Activated CD4-positive, alpha-beta T cell treated with anti-CD3 and anti-CD28 coated beads, Interleukin-2, amount 10 ng/mL, durations not matched to agents 24 days and 14 days (primary cell): ENCODE measurements at places on chromosomes 2 and 18. TPM values are rescaled to one million over a fixed set of nuclear protein-coding genes. Genes with fewer than 3 reads are reported as not detected.

ZC3H6 gene
- total RNA-seq: 4.9 and 6.2 TPM in 2 replicates

NGEF gene
- 1.2 and 1.3 TPM in 2 replicates for total RNA-seq

CFC1 gene
- not detected in 2 replicates for total RNA-seq

CD302 gene
- 0.54 and 0.72 TPM in 2 replicates for total RNA-seq

THSD7B gene
- not detected in 2 replicates for total RNA-seq

GLI2 gene
- 0.09 and 0.14 TPM in 2 replicates for total RNA-seq

CPS1 gene
- total RNA-seq: 0.75 and 0.88 TPM in 2 replicates

COL5A2 gene
- 0.49 and 0.66 TPM in 2 replicates for total RNA-seq

IL1RN gene
- 3.0 and 3.3 TPM in 2 replicates for total RNA-seq

LIMS3 gene
- total RNA-seq: 0.16 TPM in 1 of 2 replicates, not detected in the other

LYG2 gene
- total RNA-seq: not detected in 2 replicates

TBC1D8 gene
- 1.3 and 1.4 TPM in 2 replicates for total RNA-seq

EMILIN1 gene
- total RNA-seq: 1.1 and 1.4 TPM in 2 replicates

PRSS56 gene
- total RNA-seq: not detected in 2 replicates

RGPD3 gene
- 0.21 TPM in 2 replicates for total RNA-seq

CNDP1 gene
- not detected in 2 replicates for total RNA-seq

IL36G gene
- not detected in 2 replicates for total RNA-seq

ALLC gene
- total RNA-seq: not detected in 2 replicates

PLGLB2 gene
- 1.8 and 2.7 TPM in 2 replicates for total RNA-seq

TFCP2L1 gene
- total RNA-seq: 0.12 TPM in 1 of 2 replicates, not detected in the other

THAP4 gene
- 62.0 and 63.9 TPM in 2 replicates for total RNA-seq
